Esophagus muscularis mucosa (tissue), 4 donors: ENCODE measurements at places on chromosomes 13 and 19. TPM values are rescaled to one million over a fixed set of nuclear protein-coding genes. Genes with fewer than 3 reads are reported as not detected.

SIGLEC8 gene
- 0.86 TPM for total RNA-seq

RLN3 gene
- total RNA-seq, result not detected

KCNN4 gene
- 1.8 TPM for total RNA-seq

SH2D3A gene
- 0.33 TPM for total RNA-seq

RASIP1 gene
- 15.0 TPM for total RNA-seq

SERPINE3 gene
- total RNA-seq, result not detected

RPL28 gene
- 406 TPM for total RNA-seq

SLC17A7 gene
- total RNA-seq, result 0.99 TPM

ZNF222 gene
- total RNA-seq, result 1.2 TPM

PINLYP gene
- total RNA-seq, result 5.9 TPM

ZNF98 gene
- total RNA-seq, result 0.83 TPM

HCST gene
- 3.7 TPM for total RNA-seq

DNA sequence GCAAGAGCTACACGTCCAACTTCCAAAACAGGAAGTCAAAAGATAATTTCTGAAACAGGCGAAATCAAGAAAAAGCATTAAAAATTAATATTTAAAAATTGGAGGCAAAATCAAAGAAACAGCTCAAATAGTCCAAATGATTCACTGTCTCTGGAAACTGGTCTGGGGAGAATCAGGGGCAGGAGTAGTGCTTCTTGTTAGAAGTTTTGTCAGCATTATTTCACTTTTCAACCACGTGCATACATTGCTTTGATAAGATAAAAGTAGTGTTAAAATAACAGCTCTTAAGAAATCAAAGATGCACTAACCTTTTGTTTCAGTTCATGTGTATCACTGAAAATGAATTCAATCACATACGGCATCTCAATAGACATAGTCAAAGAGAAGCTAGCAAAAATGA is 53.8 kb downstream of the PARP4 start:
- H3K4me1 ChIP-seq, result no peaks in the 10 kb centered on the region
- no peak for DNase-seq
- no peak overlapping the region for H3K4me3 ChIP-seq
- H3K36me3 ChIP-seq, result peaks cover 62% of the 10 kb centered on the region

- no peak for DNase-seq
- H3K36me3 ChIP-seq, result no peaks in the 10 kb centered on the region
- no peaks in the 10 kb centered on the region for H3K27me3 ChIP-seq
Measured at GRCh38 chr19:38142176-38143035, 81.6 kb downstream of the DPF1 start.

- peaks cover 22% of the 10 kb centered on the region for H3K4me1 ChIP-seq
- DNase-seq, result peak; percentile 100
- peaks cover 78% of the 10 kb centered on the region for H3K36me3 ChIP-seq
Measured at GRCh38 chr19:39833464-39834286, at the start of gene DYRK1B. TSS of gene DYRK1B (minus strand) at chr19:39834162. CDS start at chr19:39831867, 2,295 bp downstream.

DNA sequence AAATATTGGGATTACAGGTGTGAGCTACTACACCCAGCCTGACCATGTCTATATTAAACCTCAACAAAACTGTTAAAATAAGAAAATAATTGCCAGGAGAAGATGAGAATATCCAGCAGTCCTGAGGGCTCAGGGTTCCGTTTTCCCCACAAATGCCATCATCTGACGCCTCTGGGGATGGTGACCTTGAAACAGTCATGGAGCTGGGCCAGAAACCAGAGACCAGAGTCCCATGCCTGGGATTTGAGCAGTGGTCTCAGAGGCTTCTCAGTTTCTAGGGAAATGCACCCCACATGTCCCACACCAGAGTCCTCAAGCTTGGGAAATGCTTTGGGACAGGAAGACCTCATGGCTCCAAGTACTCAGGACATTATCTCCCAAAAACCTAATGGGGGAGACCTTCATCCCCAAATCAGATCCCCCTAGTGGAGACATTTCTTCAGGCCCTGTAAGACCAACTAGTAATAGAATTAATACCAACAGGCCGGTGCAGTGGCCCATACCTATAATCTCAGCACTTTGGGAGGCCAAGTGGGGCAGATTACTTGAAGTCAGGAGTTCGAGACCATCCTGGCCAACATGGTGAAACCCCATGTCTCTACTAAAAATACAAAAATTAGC is 2.9 kb upstream of the MAP1S start:
- no peaks in the 10 kb centered on the region for H3K36me3 ChIP-seq
- no peak overlapping the region for H3K4me3 ChIP-seq
- peaks cover 31% of the 10 kb centered on the region for H3K4me1 ChIP-seq
- no peak overlapping the region for H3K27ac ChIP-seq

DNA sequence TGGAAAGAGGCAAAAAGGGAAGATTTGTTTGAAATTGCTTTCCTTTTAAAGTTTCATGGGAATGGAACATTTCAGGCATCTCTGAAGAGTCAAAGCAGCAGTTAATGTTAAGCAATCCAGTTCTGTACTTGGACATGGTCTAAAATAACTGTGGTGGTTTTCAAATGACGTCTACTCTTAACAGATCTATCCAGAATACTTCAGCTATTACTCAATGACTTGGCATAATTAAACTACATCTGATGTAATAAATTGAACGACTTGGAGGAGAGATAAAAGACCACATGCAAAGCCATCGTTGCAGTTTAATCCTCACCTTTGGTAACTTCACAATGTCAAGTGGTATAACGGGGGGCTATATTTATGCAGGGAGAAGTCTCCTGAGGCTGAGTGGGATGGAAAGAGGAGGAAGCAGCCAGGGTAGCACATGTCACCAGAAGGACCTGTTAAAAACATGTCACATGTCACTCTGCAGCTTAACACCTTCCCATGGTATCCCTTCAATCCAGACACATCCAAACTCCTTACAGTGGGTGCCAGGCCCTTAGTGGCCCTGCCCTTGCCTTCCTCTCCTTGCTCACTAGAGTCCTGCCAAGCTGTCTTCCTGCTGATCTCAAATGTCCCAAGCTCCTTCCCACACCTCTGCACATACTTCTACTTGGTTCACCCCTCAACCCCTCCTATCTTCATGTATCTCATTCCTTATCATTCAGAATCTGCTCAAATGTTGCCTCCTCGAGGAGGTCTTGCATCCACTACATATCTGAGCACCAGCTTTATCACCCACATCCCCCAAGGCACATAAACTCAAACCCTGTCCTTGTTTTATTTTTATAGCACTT is 327.8 kb downstream of the SUCLA2 start:
- DNase-seq, result no peak
- H3K4me3 ChIP-seq, result no peak overlapping the region
- no peaks in the 10 kb centered on the region for H3K27me3 ChIP-seq
- no peak overlapping the region for H3K27ac ChIP-seq
- no peaks in the 10 kb centered on the region for H3K36me3 ChIP-seq
- no peaks in the 10 kb centered on the region for H3K4me1 ChIP-seq

DNA sequence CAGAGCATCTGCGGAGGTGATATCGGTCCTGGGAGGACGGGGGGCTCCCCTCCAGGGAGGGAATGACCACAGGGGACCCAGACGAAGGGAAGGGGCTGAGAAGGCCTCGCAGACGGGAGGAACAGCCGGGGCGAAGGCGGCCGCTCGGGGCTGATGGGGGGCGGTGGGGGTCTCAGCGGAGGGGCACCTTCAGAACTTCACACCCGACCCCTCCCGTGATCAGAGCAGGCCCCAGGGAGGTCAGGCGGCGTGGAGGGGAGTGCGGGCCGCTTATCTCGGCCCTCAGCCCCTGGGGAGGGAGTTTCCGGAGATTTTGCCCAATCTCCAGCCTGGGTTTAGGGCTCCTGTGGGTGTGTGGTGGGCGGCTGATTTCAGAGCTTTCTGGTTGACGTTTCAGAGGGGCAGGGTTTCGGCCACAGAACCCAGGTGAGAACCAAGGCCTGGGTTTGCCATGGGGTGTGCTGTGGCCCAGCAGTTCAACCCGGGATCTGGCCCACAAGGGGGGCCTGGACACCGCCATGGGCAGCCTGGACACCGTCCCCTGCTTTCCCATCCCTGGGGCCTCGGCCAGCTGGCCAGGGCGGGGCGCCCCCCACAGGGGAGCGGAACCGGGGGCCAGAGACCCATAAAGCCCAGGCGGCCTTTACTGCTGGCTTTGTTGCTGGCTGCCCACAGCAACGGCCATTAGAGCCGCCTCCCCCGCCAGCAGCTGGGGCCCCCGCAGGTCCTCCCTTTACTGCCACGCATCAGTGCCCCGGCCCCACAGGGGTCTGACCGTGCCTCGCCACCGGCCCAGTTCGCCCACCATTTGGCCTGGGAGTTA is 29.0 kb downstream of the ARID3A start:
- H3K4me3 ChIP-seq, result no peak overlapping the region
- no peak for DNase-seq
- H3K27ac ChIP-seq, result no peak overlapping the region
- no peaks in the 10 kb centered on the region for H3K36me3 ChIP-seq

- no peaks in the 10 kb centered on the region for H3K36me3 ChIP-seq
- peaks cover 52% of the 10 kb centered on the region for H3K4me1 ChIP-seq
- H3K27ac ChIP-seq, result peak overlapping the region; percentile 87
- H3K27me3 ChIP-seq, result no peaks in the 10 kb centered on the region
- H3K4me3 ChIP-seq, result peak overlapping the region; percentile 98
- no peak for DNase-seq
Measured at GRCh38 chr19:58154287-58154678, 3.7 kb upstream of the ZNF329 start.

GRCh38 chr19:32864318-32865007 is 5.1 kb downstream of the SLC7A9 start:
- H3K36me3 ChIP-seq, result no peaks in the 10 kb centered on the region
- no peak overlapping the region for H3K4me3 ChIP-seq
- H3K4me1 ChIP-seq, result no peaks in the 10 kb centered on the region
- H3K27ac ChIP-seq, result no peak overlapping the region

GRCh38 chr13:100543872-100544602 is 44.6 kb downstream of the GGACT start:
- H3K4me3 ChIP-seq, result peak overlapping the region; percentile 15
- H3K27me3 ChIP-seq, result no peaks in the 10 kb centered on the region
- peaks cover 15% of the 10 kb centered on the region for H3K4me1 ChIP-seq
- H3K36me3 ChIP-seq, result no peaks in the 10 kb centered on the region

GRCh38 chr13:27054760-27055159 is 116.9 kb downstream of the USP12 start:
- no peaks in the 10 kb centered on the region for H3K27me3 ChIP-seq
- no peak overlapping the region for H3K4me3 ChIP-seq
- peaks cover 16% of the 10 kb centered on the region for H3K4me1 ChIP-seq
- no peaks in the 10 kb centered on the region for H3K36me3 ChIP-seq
- no peak overlapping the region for H3K27ac ChIP-seq

GRCh38 chr19:12782424-12783290 is 7.3 kb upstream of the HOOK2 start:
- DNase-seq, result no peak
- peak overlapping the region; percentile 55 for H3K4me3 ChIP-seq
- H3K36me3 ChIP-seq, result no peaks in the 10 kb centered on the region
- H3K4me1 ChIP-seq, result peaks cover 89% of the 10 kb centered on the region
- no peaks in the 10 kb centered on the region for H3K27me3 ChIP-seq

GRCh38 chr13:100666124-100666523 is 8.5 kb downstream of the TMTC4 start:
- no peak overlapping the region for H3K27ac ChIP-seq
- peaks cover 83% of the 10 kb centered on the region for H3K36me3 ChIP-seq
- no peaks in the 10 kb centered on the region for H3K4me1 ChIP-seq

DNA sequence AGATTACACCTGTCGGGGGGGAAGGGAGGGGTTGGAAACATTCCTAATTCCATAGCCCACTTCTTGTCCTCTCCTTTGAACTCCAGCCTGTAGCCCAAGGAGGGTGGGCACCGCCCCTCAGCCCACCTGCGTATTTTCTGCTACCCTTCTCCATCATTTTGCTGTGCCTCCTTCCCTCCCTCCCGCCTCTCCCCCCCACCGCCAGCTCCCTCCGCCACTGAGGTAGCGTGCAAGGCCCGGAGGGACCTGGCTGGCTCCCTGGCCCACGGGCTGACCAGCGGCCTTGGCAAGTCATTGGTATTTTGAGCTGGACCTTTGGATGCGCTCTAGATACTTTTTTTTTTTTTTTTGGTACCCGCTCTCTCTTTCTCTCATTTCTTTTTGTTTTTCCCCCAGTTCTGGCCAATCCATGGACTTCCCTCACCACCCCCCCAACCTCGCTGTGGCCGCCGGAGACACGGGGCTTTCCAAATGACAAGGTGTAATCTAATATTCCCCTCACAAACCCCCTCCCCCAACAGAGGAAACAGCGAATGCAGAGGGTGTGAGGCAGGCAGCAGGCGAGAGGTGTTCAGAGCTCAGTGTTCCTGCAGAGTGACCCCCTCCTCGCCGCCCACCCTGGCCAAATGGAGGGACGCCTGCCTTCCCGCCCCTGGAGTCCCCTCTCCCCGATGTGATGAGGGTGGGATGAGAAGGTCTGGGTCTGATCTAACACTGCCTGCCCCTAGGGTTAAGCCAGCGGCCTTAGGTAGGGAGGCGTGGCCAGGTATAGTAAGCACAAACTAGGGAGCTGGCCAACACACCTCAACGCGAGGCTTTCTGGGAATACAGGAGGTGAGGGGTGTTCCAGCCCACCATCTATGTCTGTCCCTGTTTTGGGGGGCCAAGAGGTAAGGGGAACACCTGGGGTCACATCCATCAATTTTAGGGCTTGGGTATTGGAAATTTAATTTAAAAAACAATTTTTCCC is 89.2 kb downstream of the PTPRS start:
- H3K36me3 ChIP-seq, result no peaks in the 10 kb centered on the region
- DNase-seq, result no peak
- H3K4me3 ChIP-seq, result no peak overlapping the region
- no peak overlapping the region for H3K27ac ChIP-seq

DNA sequence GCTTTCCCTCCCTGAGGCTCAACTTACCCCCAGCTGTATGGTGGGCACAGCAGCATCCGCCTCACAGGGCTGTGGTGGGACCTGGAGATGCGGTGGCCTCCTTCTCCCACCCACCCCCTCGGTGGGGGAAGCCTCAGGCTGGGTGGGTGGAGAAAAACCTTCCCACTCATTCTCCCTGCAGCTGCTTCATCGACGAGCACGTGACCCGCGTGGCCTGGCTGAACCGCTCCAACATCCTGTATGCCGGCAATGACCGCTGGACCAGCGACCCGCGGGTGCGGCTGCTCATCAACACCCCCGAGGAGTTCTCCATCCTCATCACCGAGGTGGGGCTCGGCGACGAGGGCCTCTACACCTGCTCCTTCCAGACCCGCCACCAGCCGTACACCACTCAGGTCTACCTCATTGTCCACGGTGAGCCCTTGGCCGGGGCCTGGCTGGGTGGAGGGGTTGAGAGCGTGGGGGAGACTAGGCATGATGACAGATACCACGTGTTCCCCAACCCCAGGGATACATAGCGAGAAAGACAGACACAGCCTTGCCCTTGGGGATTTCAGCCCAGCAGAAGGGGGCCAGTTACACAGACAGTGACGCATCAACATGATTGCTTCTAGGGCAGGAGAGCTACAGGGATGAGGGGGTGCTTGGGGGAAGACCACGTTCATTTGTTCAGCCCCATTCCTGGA is 12.2 kb downstream of the IGLON5 start:
- H3K27ac ChIP-seq, result no peak overlapping the region
- H3K4me3 ChIP-seq, result no peak overlapping the region
- H3K4me1 ChIP-seq, result peaks cover 7% of the 10 kb centered on the region
- no peaks in the 10 kb centered on the region for H3K36me3 ChIP-seq

- H3K27me3 ChIP-seq, result no peaks in the 10 kb centered on the region
- H3K27ac ChIP-seq, result no peak overlapping the region
- H3K4me1 ChIP-seq, result no peaks in the 10 kb centered on the region
- H3K36me3 ChIP-seq, result no peaks in the 10 kb centered on the region
Measured at GRCh38 chr13:111039735-111040134, 75.4 kb upstream of the ARHGEF7 start.
